GM18507 (cell line): ENCODE measurements at places on chromosomes 3 and 15.

GRCh38 chr3:243356-243725 lies 46.8 kb downstream of the CHL1 start:
- DNase-seq = no peak

DNA sequence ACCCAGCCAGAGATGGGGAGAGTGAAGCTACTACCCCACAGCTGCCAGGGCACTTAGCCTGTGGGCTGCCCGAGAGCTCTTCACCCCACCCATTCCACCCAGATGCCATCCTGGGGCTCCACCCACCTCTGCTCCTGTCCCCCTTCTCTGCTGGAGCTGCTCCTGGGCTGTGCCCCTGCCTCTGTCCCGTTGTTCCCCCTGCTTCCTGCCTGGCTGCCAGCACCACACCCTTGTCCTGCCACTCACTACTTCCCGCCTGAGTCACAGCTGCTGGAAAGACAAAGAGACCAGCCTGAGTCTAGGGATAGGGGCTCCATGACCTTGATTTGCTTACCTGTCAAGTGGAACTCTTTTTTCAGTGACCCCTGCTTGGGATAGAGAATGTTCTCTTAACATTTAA lies 12.4 kb downstream of the GNAI2 start:
- no peak for DNase-seq

- DNase-seq = no peak
These were observed 84.5 kb upstream of the GALNT15 start for GRCh38 chr3:16090024-16090423.

DNA sequence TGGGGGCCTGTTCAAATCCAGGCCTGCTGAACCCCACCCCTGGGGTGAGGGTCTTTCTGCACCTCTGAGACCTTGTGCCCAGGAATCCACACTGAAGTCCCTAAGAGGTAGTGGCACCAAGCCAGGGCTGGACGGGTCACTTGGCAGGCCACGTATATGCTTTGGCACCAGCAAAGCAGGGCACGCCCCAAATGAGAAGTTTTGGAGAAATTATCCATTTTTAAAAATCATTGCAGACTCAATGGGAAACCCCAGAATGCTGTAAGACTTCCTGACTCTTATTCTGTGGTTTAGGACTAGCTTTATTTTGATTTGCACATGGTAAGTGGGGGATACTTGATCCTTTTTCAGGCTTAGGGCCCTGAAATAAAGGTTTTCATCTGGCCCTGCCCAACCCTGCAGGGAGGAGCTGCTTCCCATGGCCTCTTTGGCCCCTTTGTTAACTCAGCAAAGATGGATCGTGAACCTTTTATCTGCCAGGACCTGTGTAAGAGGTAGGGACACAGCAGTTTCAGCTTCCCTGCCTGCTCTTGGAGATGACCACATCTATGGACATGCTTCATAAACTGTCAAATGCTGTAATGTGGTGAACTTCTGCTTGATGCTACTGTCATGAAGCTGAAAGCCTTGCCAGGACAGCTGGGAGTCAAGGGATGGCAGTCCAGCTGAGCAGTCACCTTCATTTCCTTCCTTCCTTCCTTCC lies 88.0 kb downstream of the HMG20A start:
- no peak for DNase-seq

GRCh38 chr3:23537101-23537551 lies 268.6 kb upstream of the UBE2E1 start:
- DNase-seq = no peak

GRCh38 chr3:187920030-187920429 lies 174.8 kb upstream of the BCL6 start:
- DNase-seq = no peak

- DNase-seq = no peak
These were observed 3.6 kb upstream of the TMPRSS7 start for GRCh38 chr3:112030901-112031300.

GRCh38 chr3:101633186-101633585 lies 43.7 kb downstream of the ZBTB11 start:
- no peak for DNase-seq

DNA sequence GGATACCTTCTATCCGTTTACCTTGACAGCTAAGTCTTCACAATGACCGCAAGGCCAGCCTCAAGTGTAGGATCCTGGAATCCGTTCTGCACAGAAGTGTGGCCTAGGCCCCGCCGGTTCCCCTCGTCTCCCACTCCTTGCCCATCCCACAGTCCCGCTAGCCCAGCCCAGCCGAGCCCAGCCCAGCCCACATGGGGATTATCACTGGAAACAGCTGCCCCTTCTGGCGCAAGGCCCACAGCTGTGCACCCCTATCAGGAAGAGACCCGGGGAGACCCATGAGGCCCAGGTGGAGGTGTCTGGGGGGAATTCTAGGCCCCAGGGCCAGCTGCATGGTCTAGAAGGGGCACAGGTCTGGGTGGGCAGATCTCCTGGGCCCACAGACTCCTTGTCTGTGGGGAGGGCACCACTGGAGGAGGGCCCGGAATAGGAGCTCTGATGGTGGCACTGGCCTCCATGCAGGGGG lies 27.9 kb upstream of the KLF13 start:
- no peak for DNase-seq

- DNase-seq = no peak
These were observed 639 bp downstream of the FOXP1 start for GRCh38 chr3:71582612-71583565.

DNA sequence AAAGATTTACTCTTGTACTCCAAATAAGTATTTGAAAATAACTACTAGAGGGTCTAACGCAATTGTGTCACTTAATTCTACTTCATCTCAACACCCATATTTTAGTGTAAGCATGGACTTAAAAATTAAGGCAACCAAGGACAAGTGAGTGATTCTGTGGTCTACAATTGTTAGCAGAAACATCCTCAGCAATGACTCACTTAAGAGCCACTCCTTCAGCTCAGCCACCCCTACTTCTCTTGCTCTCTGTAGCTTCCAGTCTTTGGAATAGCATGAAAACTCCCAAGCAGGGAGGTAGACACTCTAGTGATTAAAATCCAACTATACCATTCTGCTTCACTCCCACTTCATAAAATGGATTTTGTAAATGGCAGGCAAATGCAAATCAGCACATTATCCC lies 116.0 kb upstream of the LRRN1 start:
- DNase-seq = no peak

DNA sequence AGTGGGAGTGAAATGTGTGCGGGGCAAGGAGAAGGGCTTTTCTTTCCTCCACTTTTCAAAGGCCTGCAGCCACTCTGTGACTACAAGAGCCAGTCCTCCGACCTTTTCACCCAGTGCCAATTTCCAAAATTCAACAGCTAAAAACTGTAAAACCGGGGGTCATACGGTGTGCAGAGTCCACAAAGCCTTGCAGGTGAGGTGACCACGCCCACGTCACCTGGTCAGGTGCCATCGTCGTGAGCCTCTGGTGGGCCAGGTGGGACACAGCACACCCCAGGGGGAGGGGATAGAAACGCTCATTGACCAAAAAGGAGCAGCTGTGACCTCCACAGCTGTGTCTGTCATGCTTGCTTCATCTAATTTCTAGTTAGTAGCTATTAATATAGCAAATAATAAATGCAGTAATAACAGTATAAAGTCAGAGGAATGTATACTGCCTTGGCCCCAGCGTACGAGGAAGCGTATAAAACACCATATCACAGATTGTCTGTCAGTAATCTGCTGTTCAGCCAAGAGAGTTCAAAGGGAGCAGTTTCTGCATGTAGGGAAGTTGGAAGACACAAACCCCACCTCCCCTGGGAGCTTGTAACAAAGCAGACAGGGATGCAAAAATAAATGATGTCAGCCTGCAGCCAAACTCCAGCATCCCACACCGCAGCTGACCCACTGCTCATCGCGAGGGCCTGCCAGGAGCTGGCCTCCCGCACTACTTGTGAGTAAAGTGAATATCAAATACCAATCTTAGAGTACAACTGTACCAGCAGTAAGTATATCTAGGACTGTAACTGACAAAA lies 86.7 kb downstream of the VGLL4 start:
- no peak for DNase-seq

DNA sequence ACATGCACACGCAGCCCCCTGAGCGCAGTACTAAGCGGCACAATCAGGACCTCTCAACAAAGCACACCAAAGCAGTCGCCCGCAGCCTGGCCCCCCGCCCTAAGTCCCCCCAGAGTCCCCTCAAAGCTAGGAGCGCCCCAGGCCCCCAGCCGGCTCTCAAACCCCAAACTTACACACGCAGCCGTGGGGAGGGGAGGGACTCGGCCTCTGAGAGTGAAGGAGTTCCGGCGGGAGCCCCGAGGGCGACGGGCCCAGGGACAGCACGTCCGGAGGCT lies 5.5 kb downstream of the GATA2 start:
- no peak for DNase-seq

DNA sequence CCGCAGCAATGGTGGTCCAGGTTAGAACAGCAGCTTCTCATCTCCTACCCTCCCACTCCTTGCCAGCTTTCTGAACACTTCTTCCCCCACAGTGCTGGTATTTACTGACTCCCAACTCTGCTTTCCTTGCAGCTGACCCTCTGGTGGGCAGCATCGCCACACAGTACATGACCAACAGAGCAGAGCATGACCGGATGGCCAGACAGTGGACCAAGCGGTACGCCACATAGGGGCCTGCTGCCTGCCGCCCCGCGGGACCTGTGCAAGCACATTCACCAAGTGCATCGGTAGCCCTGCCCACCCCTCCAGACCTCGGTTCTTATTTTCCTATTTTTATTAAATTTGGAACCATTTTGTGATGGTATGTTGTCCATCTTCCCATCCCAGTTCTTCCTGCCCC lies 216.2 kb upstream of the UBE2E1 start:
- no peak for DNase-seq

DNA sequence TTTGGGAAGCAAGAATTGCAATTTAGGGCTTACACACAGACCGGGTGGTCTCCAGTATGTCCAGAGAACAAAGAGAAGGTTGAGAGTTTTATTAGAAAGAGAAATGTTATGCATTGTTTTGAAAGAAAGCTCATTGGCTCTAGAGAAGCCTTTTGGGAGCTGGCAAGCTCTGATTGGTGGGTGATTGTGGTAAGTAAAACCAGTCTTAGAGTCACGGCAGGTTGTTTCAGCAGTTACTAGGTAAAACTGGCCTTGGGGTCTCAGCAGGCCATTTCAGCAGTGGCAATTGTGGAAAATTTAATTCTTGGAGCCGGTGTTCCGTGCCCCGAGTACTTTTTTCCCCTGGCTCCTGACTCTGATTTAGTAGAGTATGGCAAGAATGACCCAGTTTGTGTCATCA lies 78.1 kb downstream of the MRPL46 start:
- no peak for DNase-seq

- no peak for DNase-seq
These were observed 399.6 kb downstream of the PTPRG start for GRCh38 chr3:61960976-61961375.

- no peak for DNase-seq
These were observed 15.0 kb downstream of the MAPKBP1 start for GRCh38 chr15:41789236-41789635.

DNA sequence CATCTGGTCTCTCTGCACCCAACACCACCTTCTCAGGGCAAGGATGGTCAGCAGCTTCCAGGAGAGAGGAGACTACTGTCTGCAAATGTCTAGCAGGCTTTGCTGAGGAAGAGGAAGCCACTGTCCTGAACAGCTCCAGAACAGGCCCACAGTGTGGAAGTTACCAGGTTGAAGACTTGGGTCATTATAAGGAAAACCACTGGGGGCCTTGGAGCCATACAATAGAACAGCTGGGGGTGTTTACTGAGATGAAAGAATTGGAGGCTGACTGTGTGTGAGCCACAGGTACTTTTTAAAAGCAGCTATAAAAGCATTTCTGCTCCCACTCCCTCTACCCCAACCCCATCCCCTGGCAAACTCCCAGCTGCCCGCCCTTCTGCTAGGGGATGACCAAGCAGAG lies 24.2 kb downstream of the SRGAP3 start:
- DNase-seq = no peak

DNA sequence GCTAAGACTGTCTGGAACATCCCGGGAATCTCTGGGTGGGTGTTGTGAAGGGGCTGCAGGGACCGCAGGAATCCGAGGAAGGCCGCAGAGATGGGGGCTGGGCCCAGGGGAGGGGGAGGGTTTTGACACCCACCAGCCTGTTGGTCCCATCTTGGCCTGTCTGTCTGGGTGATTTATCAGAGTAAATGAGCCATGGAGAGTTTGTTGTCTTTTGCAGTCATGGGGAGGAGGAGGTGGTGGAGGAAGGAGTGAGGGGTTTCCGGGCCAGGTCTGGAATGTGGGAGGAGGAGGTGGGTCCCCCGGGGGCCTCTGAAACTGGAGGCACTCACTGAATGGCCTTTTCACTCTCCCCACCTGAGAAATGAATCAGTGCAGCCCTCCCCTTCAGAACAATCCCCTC lies 11.5 kb downstream of the SEMA3F start:
- DNase-seq = no peak

DNA sequence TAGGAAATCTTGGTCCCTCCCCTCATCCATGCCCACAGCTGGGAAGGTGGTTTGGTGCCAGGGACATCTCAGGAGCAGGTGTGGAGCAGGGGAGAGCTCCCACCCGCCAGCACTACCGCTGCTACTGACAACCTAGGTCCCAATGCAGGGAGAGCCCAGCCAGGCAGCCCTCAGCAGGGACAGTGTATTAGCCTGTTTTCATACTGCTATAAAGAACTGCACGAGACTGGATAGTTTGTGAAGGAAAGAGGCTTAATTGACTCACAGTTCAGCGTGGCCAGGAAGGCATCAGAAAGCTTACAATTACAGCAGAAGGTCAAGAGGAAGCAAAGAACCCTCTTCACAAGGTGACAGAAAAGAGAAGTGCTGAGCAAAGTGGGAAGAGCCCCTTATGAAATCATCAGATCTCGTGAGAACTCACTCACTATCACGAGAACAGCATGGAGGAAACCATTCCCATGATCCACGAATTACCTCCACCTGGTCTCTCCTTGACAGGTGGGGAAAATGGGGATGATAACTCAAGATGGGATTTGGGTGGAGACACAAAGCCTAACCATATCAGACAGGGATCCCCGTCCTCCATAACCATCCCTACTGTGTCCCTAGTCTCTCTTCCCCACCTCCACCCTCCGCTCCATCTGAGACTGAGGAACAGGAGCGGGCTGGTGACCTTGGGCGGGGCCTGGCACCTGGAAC lies 218.6 kb downstream of the TBC1D2B start:
- no peak for DNase-seq

DNA sequence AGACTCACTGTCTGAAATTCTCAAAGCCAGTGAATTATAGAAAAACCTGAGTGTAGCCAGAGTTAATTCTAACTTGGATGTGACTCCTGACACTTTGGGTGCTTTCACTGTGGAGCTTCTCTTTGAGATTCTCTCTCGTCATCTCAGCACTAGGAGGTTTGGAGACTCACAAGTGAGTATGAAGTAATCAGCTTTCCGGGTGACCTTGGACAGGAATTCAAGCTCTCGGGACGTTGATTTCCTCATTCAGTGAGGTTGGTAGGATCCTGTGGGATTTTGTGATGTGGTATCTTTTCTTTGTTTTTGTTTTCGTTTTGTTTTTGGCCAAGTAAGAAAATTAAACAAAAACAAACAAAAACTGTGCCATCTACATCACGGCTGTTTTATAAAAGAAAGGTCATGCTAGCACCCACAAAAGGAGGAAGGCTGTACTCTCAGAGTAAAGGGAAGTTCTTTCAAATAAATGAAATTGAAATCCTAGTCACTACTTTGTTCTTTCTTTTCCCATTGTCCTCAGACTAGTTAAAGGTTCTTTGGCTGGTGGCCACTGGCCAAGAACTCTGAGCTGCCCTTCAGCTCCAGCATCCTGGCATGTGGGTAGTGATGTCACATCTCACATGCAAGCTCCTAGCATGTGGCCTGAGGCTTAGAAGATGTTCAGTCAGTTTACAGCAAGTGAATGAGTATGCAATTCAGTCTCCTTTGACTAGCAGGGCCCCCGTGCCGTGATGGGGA lies 263.3 kb upstream of the TPM1 start:
- no peak for DNase-seq

GRCh38 chr3:100882571-100882984 lies 110.6 kb downstream of the ABI3BP start:
- no peak for DNase-seq

GRCh38 chr3:38978729-38979128 lies 73.0 kb downstream of the SCN11A start:
- DNase-seq = no peak
